ENCODE measurements at places on chromosomes 7 and 10.

- peak; percentile 28 for DNase-seq
Measured at GRCh38 chr7:120792091-120792860, 65.7 kb downstream of the TSPAN12 start.

GRCh38 chr7:39493934-39494333, 72.3 kb upstream of the YAE1 start:
- DNase-seq: no peak

GRCh38 chr10:26438534-26439341, 597 bp downstream of the APBB1IP start:
- DNase-seq: no peak

DNA sequence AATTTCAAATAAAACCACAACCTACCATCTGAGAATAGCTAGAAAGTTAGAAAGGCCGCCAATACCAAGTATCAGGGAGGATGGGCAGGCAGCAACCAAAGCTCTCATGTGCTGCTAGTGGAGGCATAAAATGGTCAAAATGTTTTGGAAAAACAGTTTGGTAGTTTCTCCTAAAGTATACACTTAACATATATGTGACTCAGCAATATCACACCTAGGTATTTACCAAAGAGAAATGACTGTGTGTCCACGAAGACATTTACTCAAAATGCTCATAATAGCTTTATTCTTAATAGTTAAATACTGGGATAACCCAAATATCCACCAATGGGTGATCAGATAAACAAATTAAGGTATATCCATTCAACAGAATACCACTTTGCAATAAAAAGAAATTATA, 14.3 kb downstream of the RHEB start:
- no peak for DNase-seq

GRCh38 chr10:6171881-6172695, 30.6 kb upstream of the PFKFB3 start:
- no peak for DNase-seq

- DNase-seq: no peak
Measured at GRCh38 chr10:75470901-75471300, 39.5 kb downstream of the LRMDA start.

DNA sequence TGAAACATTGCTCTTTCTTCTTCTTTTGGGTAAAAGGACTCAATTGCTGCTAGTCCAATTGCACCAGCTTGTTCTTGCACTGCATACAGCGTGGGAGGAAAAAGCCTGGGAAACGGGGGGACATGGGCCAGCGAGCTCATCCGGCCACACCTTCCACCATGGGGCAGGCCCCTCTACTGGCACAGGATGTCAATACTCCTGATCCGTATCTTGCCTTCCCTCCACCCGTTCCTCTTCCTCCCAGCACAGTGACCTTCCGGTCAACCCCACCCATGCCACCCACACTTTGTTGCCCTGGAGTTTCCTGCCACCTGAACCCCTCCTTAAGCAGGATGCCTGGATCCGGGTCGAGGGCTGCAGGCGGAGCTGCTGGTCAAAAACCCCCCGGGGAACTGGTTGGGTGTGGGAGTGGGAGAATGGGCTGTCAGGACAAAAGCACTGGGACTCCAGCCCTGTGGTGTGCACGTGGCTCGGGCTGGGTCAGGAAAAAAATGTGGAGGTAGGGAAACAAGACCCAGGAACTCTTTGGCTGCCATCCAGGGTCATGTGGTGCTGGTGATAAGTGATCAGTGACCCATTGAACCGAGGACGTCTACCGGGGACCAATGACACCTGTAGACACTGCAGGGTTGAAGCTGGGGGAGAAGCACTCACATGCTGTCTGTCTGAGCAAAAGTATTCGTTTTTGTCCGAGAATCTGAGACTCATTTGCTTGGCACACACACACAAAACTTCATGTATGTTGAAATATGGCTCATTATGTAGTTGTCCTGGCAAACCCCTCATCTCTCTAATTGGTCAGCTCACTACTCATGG, 8.1 kb downstream of the IL2RA start:
- DNase-seq: no peak

GRCh38 chr7:126052229-126052628, 1122.6 kb upstream of the POT1 start:
- no peak for DNase-seq

- DNase-seq: no peak
Measured at GRCh38 chr7:101258243-101258731, 13.4 kb upstream of the FIS1 start.

DNA sequence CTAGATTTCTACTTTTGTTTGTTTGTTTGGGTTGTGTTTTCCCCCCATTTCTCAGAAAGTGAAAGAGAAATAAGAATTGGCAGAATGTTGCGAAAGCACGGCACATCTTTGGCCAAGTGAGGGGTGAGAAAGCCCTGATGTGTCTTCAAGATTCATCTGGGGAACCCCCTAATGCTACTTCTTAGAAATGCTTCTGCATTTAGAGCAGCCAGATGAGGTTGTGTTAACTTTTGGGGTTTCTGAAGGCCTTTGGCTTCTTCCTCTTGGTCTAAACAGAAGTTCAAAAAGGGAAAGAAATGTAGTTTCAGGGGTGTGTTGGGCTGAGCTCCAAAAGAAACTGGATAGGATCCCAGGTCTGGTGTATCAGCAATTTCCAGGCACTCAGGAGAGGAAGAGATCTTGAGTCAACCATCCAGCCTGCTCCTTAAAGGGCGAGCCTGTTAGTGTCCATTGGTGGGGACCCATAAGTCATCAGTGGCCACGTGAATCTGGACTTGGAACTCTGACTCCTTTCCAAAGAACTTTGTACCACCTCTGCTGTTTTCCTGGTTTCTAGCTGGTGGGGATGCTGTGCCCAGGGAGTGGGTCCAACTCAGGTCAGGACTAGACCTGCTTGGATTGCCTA, 6.5 kb downstream of the DUSP5 start:
- peak; percentile 72 for DNase-seq

GRCh38 chr10:7773845-7774801, 13.7 kb downstream of the KIN start:
- no peak for DNase-seq

DNA sequence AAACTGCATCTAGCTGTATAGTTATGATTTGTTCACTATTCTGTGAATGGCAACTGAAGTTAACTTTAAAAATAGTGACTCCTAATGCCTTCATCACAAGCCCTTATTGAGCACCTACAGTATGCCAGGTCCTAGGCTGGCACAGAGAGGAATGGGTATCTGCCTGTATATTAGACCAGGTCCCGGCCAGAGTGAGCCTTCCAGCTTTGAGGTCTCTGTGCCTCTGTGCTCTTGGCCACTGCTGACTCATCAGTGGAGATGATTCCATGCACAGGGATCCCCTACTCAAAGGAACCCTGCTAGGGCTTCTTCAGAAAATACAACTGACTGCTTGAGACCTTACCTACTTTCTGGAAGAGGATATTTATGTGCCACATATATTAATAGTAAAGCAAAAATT, 118.4 kb downstream of the GFRA1 start:
- DNase-seq: no peak

GRCh38 chr10:73577788-73578187, 13.4 kb downstream of the USP54 start:
- no peak for DNase-seq

DNA sequence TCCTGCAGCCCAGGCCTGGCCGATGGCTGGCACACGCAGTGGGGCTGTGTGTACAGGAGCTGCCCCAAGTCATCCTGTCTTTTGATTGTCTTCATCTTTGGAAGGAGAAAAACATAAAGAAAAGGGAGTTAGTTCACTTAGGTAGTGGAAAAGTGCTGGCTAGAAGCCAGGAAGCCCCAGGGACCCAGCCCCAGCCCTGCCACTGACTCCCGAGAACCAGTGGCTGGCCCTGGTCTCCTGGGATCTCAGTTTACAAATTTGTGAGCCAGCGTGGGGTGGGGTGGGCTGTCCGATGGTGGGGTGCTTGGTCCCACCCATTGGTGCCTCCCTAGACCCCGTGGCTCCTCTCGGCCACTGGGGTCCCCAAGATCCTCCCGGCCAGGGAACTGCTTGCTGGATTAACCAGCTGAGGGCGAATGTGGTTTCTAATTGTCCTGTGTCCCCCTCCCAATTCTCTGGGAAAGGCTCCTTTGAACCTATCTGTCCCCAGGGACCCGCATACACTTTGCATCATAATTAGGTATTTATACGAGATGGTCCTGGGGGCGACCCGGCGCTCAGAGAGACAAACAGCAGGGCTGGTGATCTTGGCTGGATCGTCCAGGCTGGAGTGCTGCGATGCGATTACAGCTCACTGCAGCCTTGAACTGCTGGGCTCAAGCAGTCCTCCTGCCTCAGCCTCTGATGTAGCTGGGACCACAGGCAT, 16.3 kb upstream of the CHST12 start:
- no peak for DNase-seq

DNA sequence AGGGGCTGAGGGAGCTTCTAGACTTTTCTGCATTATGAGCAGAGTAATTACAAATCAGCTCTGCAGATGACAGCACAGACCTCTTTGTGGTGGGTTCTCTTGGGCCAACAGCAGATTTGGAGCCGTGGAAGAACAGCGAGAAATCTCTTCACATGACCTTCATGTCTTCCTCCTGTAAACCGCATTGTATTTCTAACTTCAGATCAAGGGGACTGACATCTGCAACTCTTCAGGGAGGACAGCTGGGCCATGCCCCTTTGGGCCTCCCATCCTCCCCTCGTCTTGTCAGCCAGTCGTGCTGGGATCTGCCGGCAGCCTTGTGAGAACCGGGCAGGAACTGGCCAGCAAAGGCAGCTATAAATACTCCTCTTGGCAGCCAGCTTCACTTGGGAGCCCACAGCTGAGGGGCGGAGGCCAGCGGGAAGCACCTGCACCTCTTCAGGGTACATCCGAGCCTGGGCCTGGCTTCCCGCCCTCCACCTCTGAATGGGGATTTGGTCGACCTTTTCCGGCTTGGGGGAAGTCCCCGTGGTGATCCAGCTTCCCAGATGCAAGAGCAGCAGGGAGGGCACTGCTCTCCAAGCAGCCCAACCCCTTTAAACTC, 54.7 kb downstream of the STEAP1B start:
- DNase-seq: no peak

- no peak for DNase-seq
Measured at GRCh38 chr10:121437596-121437995, 160.6 kb downstream of the FGFR2 start.

DNA sequence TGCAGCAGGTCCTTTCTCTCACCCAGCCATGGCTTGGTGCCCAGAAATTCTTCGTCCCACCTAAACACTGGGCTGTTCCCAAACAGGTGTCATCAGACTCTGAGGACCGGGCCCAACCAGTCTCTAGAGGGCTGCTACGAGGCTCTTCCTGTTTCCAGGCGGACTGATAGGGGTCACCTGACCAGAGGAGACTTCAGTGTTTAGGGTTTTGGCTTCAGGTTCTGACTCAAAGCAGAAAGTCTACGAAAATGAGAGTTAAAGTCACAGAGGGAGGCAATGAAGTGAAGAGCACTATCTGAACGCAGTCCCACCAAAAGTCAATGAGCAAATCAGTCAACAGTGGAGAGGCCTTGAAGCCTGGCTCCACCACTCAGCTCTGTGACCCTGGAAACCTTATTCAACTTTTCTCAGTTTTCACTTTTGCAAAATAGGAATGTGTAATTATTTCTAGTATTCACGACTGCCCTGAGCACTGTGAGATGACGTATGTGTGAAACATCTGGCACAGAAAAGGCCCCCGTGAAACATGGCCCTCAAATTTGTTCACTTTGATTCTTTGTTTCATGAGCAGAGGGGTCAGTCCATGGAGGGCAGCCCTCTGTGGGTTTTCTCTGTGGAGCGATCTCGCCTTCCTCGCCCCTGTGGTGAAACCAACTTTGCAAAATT, 189.9 kb upstream of the PDE1C start:
- peak; percentile 33 for DNase-seq

DNA sequence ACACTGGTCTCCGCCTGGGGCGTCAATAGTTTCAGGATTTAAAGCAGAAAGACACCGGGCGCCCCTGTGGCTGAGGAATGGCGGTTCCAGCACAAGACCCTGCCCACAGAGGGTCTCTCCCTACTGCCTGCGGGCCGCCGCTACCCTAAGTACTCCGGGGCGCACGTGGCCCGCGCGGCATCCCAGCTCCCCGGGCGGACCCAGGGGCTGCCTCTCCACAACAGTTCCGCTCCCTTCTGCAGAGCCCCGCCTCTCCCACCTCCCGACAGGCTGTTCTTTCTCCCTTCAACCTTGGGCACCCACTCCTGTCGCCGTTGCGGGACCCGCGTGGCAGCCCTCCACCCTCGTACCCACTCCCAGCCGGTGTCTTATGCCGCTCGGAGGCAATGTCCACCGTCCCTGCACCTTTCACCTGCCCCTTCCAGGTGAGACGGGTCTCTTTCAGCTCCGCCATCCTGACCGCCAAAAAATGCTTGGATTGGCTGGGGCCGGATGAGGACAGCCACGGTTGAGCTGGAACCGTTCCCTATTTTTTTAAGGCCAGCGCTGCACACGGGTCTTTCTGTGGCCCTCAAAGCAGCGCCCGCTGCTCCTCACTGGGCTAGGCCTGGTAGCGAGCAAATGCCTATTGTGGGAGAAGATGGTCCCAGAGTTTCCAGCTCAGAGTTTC, 1.6 kb upstream of the NKX2-3 start:
- no peak for DNase-seq

- no peak for DNase-seq
Measured at GRCh38 chr10:43851030-43851429, 202.3 kb upstream of the ZNF32 start.

DNA sequence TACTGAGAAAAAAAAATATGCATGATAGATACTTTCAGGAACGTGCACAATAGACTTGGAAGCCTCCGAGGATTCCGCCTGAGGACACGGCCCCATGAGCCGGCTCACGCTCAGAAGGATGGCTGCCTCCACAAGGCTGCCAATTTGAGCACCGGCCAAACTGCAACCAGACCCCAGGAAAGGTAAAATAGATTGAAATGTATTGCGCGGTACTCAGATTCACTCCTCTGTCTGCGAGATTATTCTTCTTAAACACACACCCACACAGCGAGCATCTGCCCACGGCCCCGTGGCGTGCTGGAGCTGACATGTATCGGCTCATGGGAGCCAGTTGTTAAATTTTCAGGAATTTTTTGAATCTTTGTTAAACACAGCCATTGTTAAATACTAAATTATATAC, 653.2 kb upstream of the MKI67 start:
- DNase-seq: no peak

- DNase-seq: no peak
Measured at GRCh38 chr7:96178581-96178980, 143.3 kb downstream of the SLC25A13 start.

DNA sequence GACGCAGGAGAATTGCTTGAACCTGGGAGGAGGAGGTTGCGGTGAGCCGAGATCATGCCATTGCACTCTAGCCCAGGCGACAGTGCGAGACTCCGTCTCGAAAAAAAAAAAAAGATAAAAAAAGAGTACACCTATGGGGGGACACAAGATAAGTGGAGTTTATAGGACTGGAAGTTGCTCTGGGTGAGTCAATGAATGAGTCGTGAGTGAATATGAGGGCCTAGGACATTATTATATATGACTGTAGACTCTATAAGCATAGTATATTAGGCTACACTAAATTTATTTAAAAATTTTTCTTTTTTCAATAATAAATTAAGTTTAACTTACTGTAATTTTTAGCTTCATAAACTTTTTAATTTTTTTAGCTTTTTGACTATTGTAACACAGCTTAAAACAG, 19.4 kb upstream of the SGCE start:
- DNase-seq: no peak

GRCh38 chr10:119428789-119429188, 113.7 kb downstream of the RGS10 start:
- no peak for DNase-seq

- DNase-seq: no peak
Measured at GRCh38 chr10:108014145-108014901, 849.8 kb upstream of the SORCS1 start.
